GM23338 (cell line): ENCODE measurements at places on chromosomes 1 and 21. TPM values are rescaled to one million over a fixed set of nuclear protein-coding genes. Genes with fewer than 3 reads are reported as not detected.

The LCE1B gene
- polyA plus RNA-seq: not detected in 2 replicates

The COA7 gene
- polyA plus RNA-seq: 16.9 and 19.7 TPM in 2 replicates

The FMO1 gene
- 0.19 and 0.23 TPM in 2 replicates for polyA plus RNA-seq

The SIPA1L2 gene
- 4.1 and 4.3 TPM in 2 replicates for polyA plus RNA-seq

The TMEM51 gene
- 4.0 and 4.7 TPM in 2 replicates for polyA plus RNA-seq

The HEYL gene
- 1.6 and 1.8 TPM in 2 replicates for polyA plus RNA-seq

- no peak overlapping the region for H3K27ac ChIP-seq
- H3K27me3 ChIP-seq: no peaks in the 10 kb centered on the region
- no peak overlapping the region for H3K4me3 ChIP-seq
- no peak for DNase-seq
- H3K4me1 ChIP-seq: peaks cover 45% of the 10 kb centered on the region
Observed at GRCh38 chr1:13590486-13590885, 6.9 kb downstream of the PDPN start.

GRCh38 chr1:230266456-230266855 lies 159.7 kb downstream of the PGBD5 start:
- peaks cover 2% of the 10 kb centered on the region; the same call in 1 of the 2 replicates for H3K4me1 ChIP-seq
- H3K36me3 ChIP-seq: no peaks in the 10 kb centered on the region; the same call in 1 of the 2 replicates
- H3K4me3 ChIP-seq: no peak overlapping the region

DNA sequence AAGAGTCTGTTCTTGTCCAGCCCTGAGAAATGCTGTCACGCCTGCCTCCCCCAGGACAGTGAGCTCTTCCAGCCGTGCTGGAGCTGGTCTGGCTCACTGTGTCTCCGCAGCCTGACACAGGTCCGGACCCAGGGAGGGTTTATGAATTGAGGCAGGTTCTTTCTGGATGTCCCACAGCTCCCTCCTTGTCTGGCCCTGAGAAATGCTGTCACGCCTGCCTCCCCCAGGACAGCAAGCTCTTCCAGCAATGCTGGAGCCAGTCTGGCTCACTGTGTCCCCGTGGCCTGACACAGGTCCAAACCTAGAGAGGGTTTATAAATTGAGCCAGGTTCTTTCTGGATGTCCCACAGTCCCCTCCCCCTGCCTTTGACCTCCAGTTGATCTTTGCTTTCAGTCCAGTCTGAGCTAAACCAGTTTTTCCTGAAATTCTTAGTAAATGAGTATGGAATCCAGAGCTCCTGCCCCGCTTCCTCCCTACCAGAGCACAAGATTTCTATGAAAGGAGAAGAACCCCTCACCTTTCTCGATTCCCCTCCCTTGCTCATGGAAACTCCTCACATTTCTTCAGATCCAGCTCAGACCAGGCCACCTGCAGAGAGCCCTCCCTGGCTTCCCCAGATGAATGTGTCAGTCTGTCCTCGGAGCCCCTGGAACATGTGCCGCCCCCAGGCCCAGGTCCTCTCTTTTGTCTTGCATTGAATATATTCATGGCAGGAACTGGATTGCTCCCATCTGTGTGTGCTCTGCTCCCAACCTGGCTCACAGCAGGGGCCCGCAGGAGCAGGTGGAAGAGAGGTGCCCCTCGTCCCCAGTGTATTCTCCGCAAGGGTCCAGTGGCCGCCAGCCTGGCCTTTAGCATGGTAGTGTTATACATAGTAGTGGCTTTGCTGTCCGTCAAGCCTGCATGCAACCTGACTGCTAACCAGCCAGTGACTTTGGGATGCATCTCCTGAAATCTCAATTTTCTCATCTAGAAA lies 116.3 kb downstream of the EPHB2 start:
- H3K4me1 ChIP-seq: peaks cover 24% of the 10 kb centered on the region
- peak; percentile 70 for DNase-seq
- H3K27me3 ChIP-seq: no peaks in the 10 kb centered on the region
- no peak overlapping the region for H3K27ac ChIP-seq
- H3K36me3 ChIP-seq: no peaks in the 10 kb centered on the region
- no peak overlapping the region for H3K4me3 ChIP-seq

GRCh38 chr1:246139745-246140182 lies 367.3 kb downstream of the SMYD3 start:
- DNase-seq: no peak
- no peak overlapping the region for H3K27ac ChIP-seq
- no peak overlapping the region for H3K4me3 ChIP-seq
- H3K4me1 ChIP-seq: no peaks in the 10 kb centered on the region

GRCh38 chr1:64923294-64923718 lies 43.0 kb downstream of the JAK1 start:
- H3K36me3 ChIP-seq: no peaks in the 10 kb centered on the region
- H3K4me1 ChIP-seq: peaks cover 14% of the 10 kb centered on the region
- H3K4me3 ChIP-seq: no peak overlapping the region
- DNase-seq: no peak
- no peaks in the 10 kb centered on the region for H3K27me3 ChIP-seq

GRCh38 chr1:64757213-64757612 lies 12.3 kb downstream of the RAVER2 start:
- H3K4me1 ChIP-seq: peaks cover 14% of the 10 kb centered on the region
- H3K27ac ChIP-seq: no peak overlapping the region
- H3K36me3 ChIP-seq: no peaks in the 10 kb centered on the region

DNA sequence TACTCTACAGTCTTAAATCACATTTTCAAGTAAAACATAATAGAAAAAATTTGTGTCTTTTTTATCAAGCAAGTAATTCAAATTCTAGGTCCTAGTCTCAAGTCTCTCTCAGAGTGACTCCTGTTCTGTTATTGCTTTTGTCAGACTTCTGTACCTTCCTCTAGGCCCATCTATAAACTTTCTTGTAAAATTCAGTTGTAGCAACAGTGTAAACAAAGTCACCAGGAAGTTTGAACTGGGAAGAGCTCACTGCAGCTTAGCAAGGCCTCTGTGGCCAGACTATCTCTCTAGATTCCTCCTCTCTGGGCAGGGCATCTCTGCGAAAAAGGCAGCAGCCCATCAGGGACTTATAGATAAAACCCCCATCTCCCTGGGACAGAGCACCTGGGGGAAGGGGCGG lies 13.5 kb upstream of the ZNF678 start:
- no peak for DNase-seq
- no peak overlapping the region for H3K27ac ChIP-seq
- no peaks in the 10 kb centered on the region for H3K4me1 ChIP-seq
- H3K4me3 ChIP-seq: no peak overlapping the region
- peaks cover 3% of the 10 kb centered on the region; the same call in 1 of the 2 replicates for H3K36me3 ChIP-seq

GRCh38 chr1:61518670-61519400 lies 206.1 kb downstream of the TM2D1 start:
- no peak overlapping the region for H3K27ac ChIP-seq
- no peak overlapping the region for H3K4me3 ChIP-seq

- DNase-seq: peak; percentile 34
- no peak overlapping the region for H3K4me3 ChIP-seq
- no peaks in the 10 kb centered on the region for H3K27me3 ChIP-seq
- H3K36me3 ChIP-seq: no peaks in the 10 kb centered on the region
- H3K27ac ChIP-seq: no peak overlapping the region
Observed at GRCh38 chr21:24375201-24375600, 1232.1 kb downstream of the MRPL39 start.

DNA sequence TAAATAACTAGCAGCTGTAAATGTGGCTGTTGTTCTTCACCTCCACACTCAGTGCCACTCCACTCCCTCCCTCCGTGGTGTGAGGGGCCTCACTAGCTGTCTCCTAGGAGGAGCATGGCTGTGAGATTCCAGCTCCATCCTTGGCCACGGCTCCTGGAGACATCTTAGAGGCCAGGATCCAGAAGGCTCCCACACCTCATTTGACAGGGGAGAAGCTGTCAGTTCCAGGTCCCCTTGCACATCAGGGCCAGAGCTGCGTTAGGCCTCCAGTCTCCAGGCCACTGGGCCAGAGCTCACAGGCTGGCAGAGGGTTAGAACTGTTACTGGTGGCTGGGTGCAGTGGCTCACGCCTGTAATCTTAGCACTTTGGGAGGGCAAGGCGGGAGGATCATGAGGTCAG lies 15.0 kb downstream of the PCSK9 start:
- H3K4me1 ChIP-seq: no peaks in the 10 kb centered on the region
- no peak overlapping the region for H3K27ac ChIP-seq
- H3K36me3 ChIP-seq: peaks cover 54% of the 10 kb centered on the region
- DNase-seq: no peak

GRCh38 chr1:247286134-247286670 lies 30.3 kb downstream of the VN1R5 start:
- no peaks in the 10 kb centered on the region for H3K36me3 ChIP-seq
- no peaks in the 10 kb centered on the region for H3K27me3 ChIP-seq
- H3K4me1 ChIP-seq: peaks cover 13% of the 10 kb centered on the region; the same call in 1 of the 2 replicates
- DNase-seq: no peak
